Hair follicular keratinocyte (primary cell): ENCODE measurements at places on chromosomes 16 and 17. TPM values are rescaled to one million over a fixed set of nuclear protein-coding genes. Genes with fewer than 3 reads are reported as not detected.

The LRRC75A gene
- not detected in 2 replicates for total RNA-seq

The EIF4A3 gene
- 64.0 and 100 TPM in 2 replicates for total RNA-seq

The ARHGAP44 gene
- total RNA-seq = under 0.01 and 0.34 TPM in 2 replicates

The GAS2L2 gene
- not detected in 2 replicates for total RNA-seq

The ZFP3 gene
- 0.30 and 0.94 TPM in 2 replicates for total RNA-seq

The NECAB2 gene
- total RNA-seq = not detected in 2 replicates

The PAM16 gene
- total RNA-seq = 67.8 and 97.0 TPM in 2 replicates

The LGALS9 gene
- not detected in 2 replicates for total RNA-seq

The NLGN2 gene
- 2.4 and 6.1 TPM in 2 replicates for total RNA-seq

The CHCT1 gene
- total RNA-seq = not detected in 2 replicates
